SK-N-DZ (cell line): ENCODE measurements at places on chromosomes 12 and 14.

DNA sequence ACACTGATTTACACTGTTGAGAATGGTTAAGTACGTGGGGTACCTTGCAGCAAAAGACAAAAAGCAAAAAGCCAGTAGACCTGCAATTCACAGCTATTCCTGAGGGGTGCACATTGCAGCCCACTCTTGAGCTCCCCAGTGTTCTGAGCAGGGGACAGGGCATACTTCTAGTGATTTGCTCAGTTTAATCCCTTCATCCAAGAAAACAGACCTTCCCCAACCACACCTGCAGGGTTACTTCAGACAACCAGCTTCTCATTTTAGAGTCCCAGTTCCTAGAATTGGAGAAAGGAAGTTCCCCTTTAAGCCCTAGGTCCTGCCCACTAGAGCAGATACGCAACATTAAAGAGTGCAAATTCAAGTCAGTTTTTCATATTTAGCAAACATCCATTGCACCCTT lies 3.6 kb upstream of the WSB2 start:
- DNase-seq = no peak

DNA sequence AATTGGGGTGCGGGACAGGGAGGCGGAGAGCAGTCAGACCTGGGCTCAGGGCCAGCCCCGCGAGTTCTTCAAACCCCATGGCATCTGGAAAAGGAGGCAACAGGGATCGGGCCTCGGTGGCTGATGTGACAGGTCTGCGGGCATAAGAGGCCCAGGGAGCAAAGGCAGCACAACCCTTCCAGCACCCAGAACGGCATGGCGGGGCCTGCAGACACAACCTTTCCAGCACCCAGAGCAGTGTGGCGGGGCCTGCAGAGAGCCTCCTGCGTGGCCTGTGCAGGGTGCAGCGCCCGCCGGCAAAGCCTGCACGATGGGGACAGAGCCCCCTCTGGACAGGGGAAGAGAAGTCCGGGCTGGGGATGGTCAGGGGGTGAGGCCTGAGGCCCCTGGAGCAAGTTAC lies 26.2 kb upstream of the TRAF3 start:
- no peak for DNase-seq

DNA sequence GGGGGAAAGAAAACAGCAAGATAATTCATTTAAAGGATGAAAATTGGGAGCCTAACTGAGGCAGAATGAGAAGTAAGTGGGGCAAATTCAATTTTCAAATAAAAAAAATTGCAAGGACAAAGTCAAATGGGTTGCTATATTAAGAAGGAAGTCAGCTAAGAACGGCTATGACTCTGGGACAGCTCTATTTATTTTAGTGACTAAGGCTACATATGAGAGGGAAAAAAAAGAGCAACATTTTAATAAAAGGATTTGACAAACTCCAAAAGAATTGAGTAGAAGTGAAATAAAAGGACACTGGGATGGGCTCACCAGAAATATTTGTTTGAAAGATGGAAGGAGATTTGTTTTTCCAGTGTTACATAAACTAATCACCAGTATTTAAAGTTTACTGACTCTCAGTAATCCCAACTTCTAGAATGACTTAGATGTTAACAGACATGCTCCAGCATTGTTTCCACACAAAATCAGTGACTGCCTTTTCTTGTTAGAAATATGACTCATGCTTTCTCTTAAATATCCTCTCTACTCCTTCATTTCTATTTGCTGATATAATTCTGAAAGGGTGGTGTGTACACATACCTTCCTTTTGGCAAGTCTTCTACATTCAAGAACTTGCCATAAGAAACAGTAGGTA lies 198.5 kb downstream of the SLC25A21 start:
- no peak for DNase-seq

DNA sequence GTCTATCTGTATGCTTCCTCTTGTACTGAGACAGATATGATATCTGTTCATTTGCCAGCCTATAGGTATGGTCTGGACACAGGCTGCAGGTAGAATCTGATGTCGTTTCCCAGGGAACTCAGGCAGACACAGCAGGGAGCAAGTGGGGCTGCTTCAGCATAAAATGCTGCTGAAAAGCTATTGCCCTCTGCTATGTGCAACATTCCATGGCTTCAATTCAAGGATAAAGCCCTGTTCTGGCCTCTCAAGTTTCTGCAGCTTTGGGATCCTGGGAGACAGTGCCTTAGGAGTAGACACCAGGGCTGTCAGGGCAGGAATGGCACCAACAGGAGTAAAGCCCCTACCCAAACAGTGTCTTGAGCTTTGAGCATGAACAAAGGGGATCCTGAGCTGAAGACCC lies 173.5 kb downstream of the SLC41A2 start:
- no peak for DNase-seq

GRCh38 chr14:36208690-36209278 lies 32.3 kb upstream of the PTCSC3 start:
- DNase-seq = no peak
